Ureter (tissue), 1 donor: ENCODE measurements at places on chromosomes 5 and 9.

DNA sequence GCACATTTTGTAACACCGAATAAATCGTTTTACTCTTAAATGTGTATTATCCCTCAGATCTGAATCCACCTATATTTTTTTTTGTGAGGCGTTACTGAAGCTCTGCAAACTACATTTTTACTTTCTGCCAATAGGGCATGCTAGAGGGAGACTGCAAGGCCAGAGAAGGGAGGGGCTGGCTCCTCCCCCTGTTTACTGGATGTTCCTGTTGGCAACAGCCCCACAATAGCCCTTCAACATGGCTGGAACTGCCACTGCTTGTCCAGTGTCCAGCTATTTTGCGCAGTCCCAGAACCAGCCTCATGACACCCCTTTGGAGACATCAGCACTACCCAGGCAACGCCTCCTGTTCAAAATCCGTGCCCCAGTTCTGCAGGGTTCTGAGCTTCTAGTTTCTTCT, 85.4 kb upstream of the MIER3 start:
- no peak for DNase-seq

GRCh38 chr9:132366481-132366880, 11.7 kb upstream of the SETX start:
- no peak for DNase-seq

DNA sequence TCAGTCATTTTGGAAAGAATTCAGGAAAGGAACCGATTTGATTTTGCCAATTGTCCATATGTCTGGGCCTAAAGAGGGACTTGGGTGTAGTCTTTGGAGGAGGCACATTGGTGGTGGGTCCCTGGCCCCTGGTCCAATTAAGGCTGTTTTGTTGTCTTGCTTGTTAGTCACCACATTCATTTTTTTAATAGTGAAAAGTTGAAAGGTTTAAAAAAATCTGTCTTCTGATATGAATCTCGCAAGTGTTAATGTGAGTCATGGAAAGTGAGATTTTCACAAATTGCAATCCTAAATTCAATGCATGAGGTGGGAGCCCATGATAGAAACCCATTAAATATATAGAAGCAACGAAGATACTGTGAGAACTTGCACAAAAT, 165.9 kb upstream of the OTULINL start:
- DNase-seq: no peak

GRCh38 chr5:77452351-77452750, 39.8 kb downstream of the WDR41 start:
- no peak for DNase-seq

- no peak for DNase-seq
Measured at GRCh38 chr5:149762958-149763630, 33.0 kb downstream of the PPARGC1B start.

DNA sequence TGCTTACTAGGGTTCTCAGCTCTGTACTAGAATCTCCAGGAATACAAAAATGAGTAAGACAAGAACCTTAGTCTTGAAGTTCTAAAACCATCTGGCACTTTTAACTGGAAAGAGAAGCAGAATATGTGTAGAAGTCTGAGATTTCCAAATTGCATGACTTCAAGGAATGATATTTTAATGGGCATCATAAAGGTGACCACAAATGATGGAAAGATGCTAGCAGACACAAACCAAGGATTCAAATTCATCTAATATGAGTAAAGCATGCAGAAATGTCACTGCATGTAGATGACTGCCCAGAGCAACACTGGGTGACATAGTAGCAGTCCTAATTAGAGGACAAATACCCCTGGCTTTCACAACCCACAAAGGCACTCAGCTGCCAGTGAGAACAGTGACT, 117.2 kb downstream of the RPS23 start:
- no peak for DNase-seq
